ENCODE measurements at places on chromosomes 3 and 15.
A peak's percentile ranks its signal among the peaks of the same experiment; 100 is the strongest.

DNA sequence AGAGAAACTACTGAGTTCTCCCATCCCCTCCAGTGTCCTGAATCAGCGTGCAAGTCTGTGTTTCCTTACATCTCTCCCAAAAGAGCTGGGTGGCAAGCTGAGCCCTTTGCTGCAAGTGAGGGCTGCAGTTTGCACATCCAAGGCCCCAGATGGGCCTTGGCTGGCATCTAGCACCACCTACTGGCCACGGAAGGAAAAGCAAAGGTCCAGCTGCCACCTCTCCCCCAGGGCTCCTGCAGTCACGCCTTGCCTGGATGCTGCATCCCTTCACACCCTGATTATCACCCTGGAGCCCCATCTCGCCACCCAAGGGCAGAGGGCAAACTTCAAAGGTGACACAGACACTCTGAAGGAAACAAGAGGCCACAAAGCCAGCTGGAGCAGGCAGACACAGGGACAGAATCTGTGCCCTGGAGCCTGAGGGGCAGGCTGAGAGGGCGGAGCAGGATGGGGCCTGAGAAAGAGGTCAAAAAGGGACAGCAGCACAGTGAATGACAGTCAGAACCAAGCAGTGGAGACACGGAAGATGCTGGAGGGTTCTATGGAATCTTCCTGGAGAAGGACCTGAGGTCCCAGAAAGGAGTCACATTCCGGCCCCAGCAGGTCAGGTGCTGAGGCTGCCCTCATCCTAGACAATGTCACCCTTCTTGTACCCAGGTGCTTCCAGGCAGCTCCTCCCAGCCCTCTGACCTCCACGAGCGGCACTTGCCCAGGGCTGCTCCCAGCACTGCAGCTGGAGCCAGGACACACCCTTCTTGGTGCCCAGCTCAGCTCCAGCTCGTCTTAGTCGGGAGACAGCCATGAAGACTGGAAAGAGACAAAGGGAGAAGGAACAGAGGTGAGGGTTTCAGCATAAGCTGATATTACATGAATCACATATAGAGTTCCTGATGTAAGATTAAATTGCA is 18.3 kb upstream of the NTRK3 start:
- DNase-seq = peak; percentile 42

GRCh38 chr15:39960411-39960810 is 26.5 kb downstream of the EIF2AK4 start:
- no peak for DNase-seq

DNA sequence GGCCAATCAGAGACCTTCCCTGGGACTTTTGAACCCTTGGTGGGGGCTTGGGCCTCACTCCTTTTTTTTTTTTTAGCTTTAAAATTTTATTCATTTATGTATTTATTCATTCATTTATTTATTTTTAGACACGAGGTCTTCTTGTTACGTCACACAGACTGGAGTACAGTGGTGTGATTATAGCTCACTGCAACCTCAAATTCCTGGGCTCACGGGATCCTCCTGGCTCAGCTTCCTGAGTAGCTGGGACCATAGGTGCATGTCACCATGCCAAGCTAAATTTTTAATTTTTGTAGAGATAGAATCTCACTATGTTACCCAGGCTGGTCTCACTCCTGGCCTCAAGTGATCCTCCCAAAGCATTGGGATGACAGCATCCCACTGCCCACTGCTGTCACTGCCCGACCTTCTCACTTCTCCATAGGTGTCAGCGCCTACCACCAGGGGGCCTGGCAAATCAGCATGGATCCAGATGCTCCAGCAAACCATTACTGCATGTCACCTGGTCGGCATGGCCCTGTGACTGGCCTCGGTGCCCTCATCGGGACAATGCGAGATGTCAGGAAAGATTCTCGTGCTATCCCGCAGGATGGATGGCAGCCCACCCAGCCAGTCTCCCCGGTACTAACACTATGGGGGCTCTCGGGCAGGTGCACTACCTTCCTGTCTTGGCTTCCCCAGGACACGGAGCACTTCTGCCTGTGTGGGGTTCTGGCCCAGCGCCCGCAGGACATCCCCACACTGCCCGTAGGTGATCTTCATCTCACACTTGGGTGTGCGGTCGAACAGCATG is 3.0 kb downstream of the MYL3 start:
- DNase-seq = no peak

DNA sequence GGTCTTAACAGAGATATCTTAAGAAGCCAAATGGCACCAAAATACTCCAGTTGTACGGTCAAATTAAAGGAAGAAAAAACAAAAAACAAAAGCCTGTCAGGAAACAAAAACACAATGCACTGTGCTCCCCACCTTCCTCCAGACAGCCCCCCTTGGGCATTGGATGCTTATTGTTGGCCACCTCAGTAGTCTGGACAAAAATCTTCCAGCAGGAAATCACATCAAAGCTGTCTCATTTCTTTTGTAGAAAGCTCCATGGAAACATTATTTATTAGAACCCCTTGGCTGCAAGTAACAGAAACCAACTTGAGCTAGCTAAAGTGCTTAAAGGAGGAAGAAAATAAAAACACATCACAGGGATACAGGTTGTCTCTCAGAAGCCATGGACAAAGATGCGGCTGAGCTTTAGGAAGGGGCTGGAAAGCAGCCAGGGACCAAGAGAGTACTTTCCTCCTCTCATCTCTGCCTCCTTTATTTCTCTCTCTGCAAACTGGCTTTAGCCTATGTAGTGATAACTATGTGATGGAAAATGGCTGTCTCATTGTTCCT is 651.5 kb upstream of the ADAMTS9 start:
- DNase-seq = no peak

DNA sequence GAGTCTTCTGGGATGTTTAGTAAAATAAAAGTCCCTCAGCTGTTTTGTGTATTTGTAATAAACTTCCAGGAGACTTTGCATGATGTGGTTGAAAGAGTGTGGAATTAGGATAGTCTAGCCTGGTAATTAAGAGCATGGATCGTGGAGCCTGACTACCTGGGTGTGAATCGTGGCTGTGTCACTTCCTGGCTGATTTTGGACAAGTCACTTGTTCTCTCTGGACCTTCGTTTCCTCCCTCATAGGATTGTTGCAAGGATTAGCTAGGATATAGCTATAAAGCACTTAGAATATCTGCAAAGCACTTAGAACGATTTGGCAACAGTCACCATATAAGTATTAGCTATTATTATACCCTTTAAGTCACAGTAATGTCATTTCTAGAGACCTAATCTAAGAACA is 40.2 kb downstream of the SLMAP start:
- no peak for DNase-seq

- DNase-seq = no peak
Measured at GRCh38 chr3:30269751-30270445, 336.5 kb upstream of the TGFBR2 start.

DNA sequence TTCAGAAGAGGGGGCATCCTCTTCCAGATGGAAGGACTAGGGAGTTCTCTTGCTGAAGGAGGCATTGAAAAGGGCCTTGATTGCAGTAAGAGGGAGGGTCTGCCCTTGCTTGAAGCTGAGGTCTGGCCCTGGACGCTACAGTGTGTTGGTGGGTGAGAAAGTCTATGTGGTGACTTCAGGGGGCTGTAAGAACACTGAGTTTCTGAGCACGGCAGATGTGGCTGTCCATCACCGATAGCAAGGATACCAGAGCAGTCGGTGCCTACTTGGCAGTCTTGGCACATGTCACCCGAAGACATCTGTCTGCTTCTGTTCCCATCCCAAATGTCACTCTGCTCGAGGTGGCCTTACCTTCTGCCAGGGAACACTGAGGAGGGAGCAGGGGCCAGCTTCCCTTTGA is 631.1 kb upstream of the CFAP20DC start:
- no peak for DNase-seq
